ENCODE measurements at places on chromosomes 6 and 20. TPM values are rescaled to one million over a fixed set of nuclear protein-coding genes. Genes with fewer than 3 reads are reported as not detected.

FOXA2 gene
- total RNA-seq, result not detected

IYD gene
- not detected for total RNA-seq

TRIM27 gene
- 19.3 TPM for total RNA-seq

IMPG1 gene
- total RNA-seq, result not detected

ZBTB46 gene
- total RNA-seq, result 1.1 TPM

TXLNB gene
- 0.24 TPM for total RNA-seq

SEMG1 gene
- not detected for total RNA-seq

CFB gene
- total RNA-seq, result not detected

PRICKLE4 gene
- total RNA-seq, result not detected

ZBP1 gene
- total RNA-seq, result 97.8 TPM

C20orf144 gene
- total RNA-seq, result 0.25 TPM

GRCh38 chr20:58192065-58192464, 36.4 kb downstream of the ANKRD60 start:
- no peak for DNase-seq
- no peaks in the 10 kb centered on the region for H3K27me3 ChIP-seq
- no peak overlapping the region for H3K27ac ChIP-seq
- H3K36me3 ChIP-seq, result no peaks in the 10 kb centered on the region
- H3K4me1 ChIP-seq, result no peaks in the 10 kb centered on the region
- no peak overlapping the region for H3K4me3 ChIP-seq

GRCh38 chr6:107864226-107865127, 40.4 kb upstream of the SCML4 start:
- H3K27ac ChIP-seq, result no peak overlapping the region
- no peaks in the 10 kb centered on the region for H3K36me3 ChIP-seq
- no peak overlapping the region for H3K4me3 ChIP-seq
- no peak for DNase-seq
- H3K4me1 ChIP-seq, result no peaks in the 10 kb centered on the region

DNA sequence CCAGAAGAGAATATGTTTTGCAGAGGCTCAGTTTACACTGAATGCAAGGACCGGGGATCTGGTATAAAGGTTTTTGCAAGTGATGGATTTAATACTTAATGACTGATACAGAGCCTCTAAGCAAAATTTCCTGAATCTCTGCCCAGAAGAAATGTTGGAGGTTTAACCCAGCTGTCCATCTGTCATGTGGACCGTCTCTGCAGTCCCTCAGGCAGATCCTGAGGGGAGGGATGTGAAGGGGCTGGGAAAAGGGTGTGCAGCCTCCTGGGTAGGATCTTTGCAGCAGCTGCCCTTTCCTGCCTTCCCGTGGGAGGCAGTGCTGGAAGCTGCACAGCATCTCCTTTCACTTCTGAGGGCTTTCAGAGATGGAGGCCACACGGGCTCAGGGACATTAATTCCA, 207.0 kb downstream of the SLC24A3 start:
- H3K4me3 ChIP-seq, result no peak overlapping the region
- no peaks in the 10 kb centered on the region for H3K36me3 ChIP-seq
- no peak for DNase-seq
- peaks cover 2% of the 10 kb centered on the region for H3K27me3 ChIP-seq
- no peaks in the 10 kb centered on the region for H3K4me1 ChIP-seq
- no peak overlapping the region for H3K27ac ChIP-seq

GRCh38 chr20:40991181-40991889, 37.3 kb upstream of the TOP1 start:
- peak; percentile 46 for DNase-seq
- H3K27me3 ChIP-seq, result no peaks in the 10 kb centered on the region
- H3K4me3 ChIP-seq, result no peak overlapping the region

GRCh38 chr6:41777551-41778285, 2.0 kb downstream of the FRS3 start:
- H3K27me3 ChIP-seq, result no peaks in the 10 kb centered on the region
- peaks cover 17% of the 10 kb centered on the region for H3K36me3 ChIP-seq
- no peak for DNase-seq
- peaks cover 17% of the 10 kb centered on the region for H3K4me1 ChIP-seq
- H3K4me3 ChIP-seq, result no peak overlapping the region

- H3K27ac ChIP-seq, result no peak overlapping the region
- no peak for DNase-seq
- H3K36me3 ChIP-seq, result no peaks in the 10 kb centered on the region
- no peaks in the 10 kb centered on the region for H3K27me3 ChIP-seq
Observed at GRCh38 chr6:91782802-91783201, 1195.9 kb upstream of the MAP3K7 start.

GRCh38 chr6:158279615-158280014, 32.6 kb upstream of the TULP4 start:
- peaks cover 1% of the 10 kb centered on the region for H3K36me3 ChIP-seq
- no peak overlapping the region for H3K4me3 ChIP-seq
- no peak for DNase-seq
- H3K4me1 ChIP-seq, result peaks cover 7% of the 10 kb centered on the region
- H3K27ac ChIP-seq, result no peak overlapping the region

DNA sequence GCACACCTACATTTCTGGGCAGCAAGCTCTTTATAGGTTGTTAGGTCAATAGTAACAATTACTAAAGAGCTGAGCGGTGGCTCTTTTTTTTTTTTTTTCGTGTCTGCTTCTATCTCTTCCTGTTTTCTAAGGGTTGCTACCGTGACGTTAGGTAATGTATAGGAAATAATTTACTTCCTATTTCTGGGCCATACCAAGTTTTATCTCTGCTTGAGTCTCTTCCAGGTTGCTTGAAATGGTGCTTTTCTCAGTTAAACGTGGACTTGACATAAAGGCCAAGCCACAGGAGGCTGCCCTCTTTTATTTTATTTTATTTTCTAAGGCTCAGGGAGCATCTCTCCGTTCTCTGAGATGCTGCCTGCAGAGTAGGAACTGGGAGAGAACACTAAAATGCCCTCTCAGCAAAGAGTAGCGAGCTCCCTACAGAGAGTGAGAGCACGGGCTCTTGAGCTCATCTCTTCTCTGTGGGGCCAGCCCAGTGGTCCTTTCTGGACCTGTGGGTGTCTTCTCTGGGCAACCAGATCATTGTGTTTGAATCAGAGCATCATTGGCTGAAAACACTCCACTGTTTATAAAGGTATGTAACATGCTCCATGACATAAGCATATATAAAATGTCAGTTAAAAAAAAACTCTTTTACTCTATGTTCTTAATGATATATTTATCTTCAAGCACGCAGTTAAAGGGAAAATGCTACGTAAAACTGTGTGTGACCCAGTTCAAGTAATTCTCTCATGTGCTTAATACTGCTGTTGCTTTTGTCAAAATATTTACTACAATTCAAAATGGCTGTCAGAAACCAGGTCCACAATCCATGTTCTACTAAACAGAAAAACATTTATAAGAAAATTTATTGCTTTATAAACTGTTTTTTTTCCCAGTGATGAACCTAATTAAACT, at the start of gene ZNF831:
TSS of gene ZNF831 (plus strand) at position 191 of the 900 bp plus-strand sequence. CDS start 27,199 bp downstream, outside the sequence.
- peak within 1 kb of the TSS; percentile 62 for H3K4me3 ChIP-seq
- H3K27ac ChIP-seq, result peak within 1 kb of the TSS; percentile 100
- H3K36me3 ChIP-seq, result no peaks in the 10 kb centered on the region
- no peaks in the 10 kb centered on the region for H3K27me3 ChIP-seq
- peaks cover 47% of the 10 kb centered on the region for H3K4me1 ChIP-seq

DNA sequence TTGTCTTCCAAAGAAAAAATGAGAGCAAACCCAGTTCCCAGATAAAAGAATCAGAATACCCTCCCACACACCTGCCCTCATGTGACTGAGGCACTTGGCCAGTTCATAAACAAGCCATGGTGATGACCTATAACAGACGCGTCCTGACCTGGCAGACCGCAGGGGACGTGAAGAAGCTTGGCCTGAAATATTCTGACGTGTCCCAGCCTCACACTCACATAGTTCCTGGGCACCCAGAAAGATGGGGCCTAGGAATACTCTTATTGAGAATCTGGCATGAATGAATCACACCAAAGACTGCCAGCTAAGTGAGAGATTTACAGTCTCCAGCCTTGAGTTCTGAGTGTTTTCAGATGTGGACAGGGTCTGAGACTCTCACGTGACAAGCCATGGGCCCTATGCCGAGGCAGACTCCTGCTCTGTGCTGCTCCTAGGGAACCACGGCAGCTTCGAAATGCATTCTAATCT, 17.2 kb upstream of the MAP3K4 start:
- DNase-seq, result no peak
- H3K4me3 ChIP-seq, result no peak overlapping the region
- no peak overlapping the region for H3K27ac ChIP-seq
- no peaks in the 10 kb centered on the region for H3K4me1 ChIP-seq
- H3K27me3 ChIP-seq, result no peaks in the 10 kb centered on the region

GRCh38 chr6:157017022-157017421, 239.8 kb downstream of the ARID1B start:
- H3K27me3 ChIP-seq, result no peaks in the 10 kb centered on the region
- DNase-seq, result no peak
- no peak overlapping the region for H3K4me3 ChIP-seq
- no peak overlapping the region for H3K27ac ChIP-seq

GRCh38 chr6:153872946-153873345, 166.1 kb upstream of the OPRM1 start:
- no peak overlapping the region for H3K27ac ChIP-seq
- no peaks in the 10 kb centered on the region for H3K36me3 ChIP-seq
- no peaks in the 10 kb centered on the region for H3K4me1 ChIP-seq
- no peaks in the 10 kb centered on the region for H3K27me3 ChIP-seq

- H3K27me3 ChIP-seq, result no peaks in the 10 kb centered on the region
- no peak overlapping the region for H3K4me3 ChIP-seq
- H3K4me1 ChIP-seq, result no peaks in the 10 kb centered on the region
- H3K36me3 ChIP-seq, result no peaks in the 10 kb centered on the region
- H3K27ac ChIP-seq, result no peak overlapping the region
- no peak for DNase-seq
Observed at GRCh38 chr6:153207006-153207405, 75.9 kb upstream of the RGS17 start.

DNA sequence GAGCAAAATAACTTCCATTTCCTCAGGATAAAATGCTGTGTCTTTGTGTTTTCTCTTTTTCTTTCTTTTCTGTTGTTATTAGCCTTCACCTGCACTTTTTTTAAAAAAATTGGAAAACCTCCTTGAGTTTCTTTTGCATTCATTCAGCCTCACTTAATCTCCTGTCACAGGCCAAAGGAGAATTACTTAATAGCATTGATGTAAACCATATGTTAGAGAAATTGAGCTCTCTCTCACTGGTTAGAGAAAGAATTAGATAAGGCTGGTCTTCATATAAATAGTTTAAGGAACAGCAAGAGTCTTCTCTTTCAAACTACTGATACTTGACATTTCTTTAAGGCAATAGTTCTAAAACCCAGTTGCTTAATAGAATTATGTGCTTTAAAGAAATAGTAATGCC, 564.2 kb downstream of the TFAP2B start:
- no peaks in the 10 kb centered on the region for H3K36me3 ChIP-seq
- H3K27ac ChIP-seq, result no peak overlapping the region
- H3K4me1 ChIP-seq, result no peaks in the 10 kb centered on the region

- H3K27ac ChIP-seq, result no peak overlapping the region
- H3K36me3 ChIP-seq, result no peaks in the 10 kb centered on the region
- H3K4me1 ChIP-seq, result peaks cover 5% of the 10 kb centered on the region
- DNase-seq, result no peak
Observed at GRCh38 chr6:88013015-88013414, 34.6 kb upstream of the SPACA1 start.

- no peak overlapping the region for H3K27ac ChIP-seq
- H3K27me3 ChIP-seq, result no peaks in the 10 kb centered on the region
- no peak overlapping the region for H3K4me3 ChIP-seq
- no peak for DNase-seq
- no peaks in the 10 kb centered on the region for H3K36me3 ChIP-seq
- H3K4me1 ChIP-seq, result no peaks in the 10 kb centered on the region
Observed at GRCh38 chr6:11012976-11013720, 31.0 kb downstream of the ELOVL2 start.
